Right ventricle myocardium inferior (tissue), 1 donor: ENCODE measurements at places on chromosomes 7 and 10. TPM values are rescaled to one million over a fixed set of nuclear protein-coding genes. Genes with fewer than 3 reads are reported as not detected.

The GIGYF1 gene
- total RNA-seq = 25.4 TPM

DNA sequence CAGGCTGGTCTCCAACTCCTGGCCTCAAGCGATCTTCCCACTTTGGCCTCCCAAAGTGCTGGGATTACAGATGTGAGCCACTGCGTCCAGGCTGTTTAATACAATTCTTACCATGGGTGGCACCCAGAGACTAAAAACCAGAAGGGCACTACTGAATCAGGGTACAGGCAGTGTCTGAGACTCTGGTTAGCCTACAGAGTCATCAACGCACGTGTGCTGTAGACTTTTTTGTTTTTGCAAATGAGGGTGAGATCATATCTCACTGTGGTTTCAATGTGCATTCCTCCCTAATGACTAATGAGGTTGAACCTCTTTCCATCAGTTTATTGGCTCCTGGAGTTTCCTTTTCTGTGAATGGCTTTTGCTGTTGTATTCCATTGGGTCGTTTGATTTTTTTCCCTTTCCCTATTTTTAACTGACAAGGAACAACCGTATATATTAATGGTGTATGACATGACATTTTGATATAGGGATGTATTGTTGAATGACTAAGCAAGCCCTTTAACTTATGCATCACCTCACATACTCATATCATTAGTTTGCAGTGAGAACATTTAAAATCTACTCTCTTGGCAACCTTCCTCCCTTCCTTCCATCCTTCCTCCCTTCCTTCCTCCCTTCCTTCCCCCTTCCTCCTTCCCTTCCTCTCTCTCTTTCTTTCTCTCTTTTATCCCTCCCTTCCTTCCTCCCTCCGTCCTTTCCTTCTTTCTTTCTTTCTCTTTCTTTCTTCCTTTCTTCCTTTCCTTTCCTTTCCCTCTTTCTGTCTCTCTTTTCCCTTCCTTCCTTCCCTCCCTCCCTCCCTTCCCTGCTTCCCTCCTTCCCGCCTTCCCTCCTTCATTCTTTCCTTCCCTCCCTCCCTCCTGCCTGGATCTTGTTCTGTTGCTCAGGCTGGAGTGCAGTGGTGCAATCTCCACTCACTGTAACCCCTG, 9.3 kb upstream of the TMEM270 start:
- DNase-seq = no peak

The PRRT4 gene
- total RNA-seq = 2.7 TPM

The IL6 gene
- 0.60 TPM for total RNA-seq

The SOSTDC1 gene
- 1.0 TPM for total RNA-seq
